ENCODE measurements at places on chromosomes 16 and 17.

GRCh38 chr16:53031323-53031942 is 21.3 kb downstream of the CHD9NB start:
- DNase-seq, result no peak

GRCh38 chr17:46013502-46014165 is 14.6 kb downstream of the STH start:
- peak; percentile 4 for DNase-seq

DNA sequence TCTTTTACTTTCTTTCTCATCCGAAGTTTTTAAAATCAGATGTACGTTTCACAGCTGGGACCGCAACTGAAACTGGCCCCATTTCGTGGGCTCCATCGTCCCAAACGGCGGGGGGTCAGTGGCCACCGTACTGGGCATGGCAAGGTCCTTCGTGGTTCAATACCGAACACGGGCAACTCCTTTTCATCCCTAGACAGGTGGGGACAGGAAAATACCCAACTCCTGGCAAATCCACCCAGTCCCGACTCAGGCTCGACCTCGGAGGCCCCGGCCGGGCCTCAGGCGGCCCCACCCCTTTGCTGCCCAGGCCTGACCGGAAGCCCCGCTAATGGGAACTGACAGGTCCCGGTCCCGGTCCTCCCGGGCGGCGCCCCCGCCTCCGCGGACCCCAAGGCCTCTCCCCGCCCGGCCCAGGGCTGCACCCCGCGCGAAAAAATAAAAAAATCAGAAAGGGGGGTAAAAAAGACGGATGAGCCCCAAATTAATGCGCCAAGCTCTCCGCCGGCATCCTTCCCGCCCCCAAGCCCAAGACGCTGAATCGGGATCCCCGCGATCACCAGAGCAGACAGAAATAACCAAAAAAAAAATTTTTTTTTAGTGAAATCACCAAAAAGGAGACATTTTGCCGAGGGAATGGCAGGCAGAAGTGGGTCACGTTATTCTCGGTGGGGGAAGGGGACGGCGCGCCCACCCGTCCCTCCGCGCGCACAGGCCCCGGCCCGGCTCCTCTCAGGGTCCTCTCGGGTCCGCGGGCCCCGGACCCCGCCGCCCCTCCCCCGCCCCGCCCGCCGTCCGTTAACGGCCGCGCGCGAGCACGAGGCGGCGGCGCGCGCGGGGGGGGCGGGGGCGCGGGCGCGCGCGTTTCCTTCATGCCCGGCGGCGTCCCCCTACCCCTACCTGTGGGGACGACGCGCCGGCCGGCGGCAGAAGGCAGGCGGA is 562 bp downstream of the ZC3H7A start:
- peak; percentile 53 for DNase-seq

DNA sequence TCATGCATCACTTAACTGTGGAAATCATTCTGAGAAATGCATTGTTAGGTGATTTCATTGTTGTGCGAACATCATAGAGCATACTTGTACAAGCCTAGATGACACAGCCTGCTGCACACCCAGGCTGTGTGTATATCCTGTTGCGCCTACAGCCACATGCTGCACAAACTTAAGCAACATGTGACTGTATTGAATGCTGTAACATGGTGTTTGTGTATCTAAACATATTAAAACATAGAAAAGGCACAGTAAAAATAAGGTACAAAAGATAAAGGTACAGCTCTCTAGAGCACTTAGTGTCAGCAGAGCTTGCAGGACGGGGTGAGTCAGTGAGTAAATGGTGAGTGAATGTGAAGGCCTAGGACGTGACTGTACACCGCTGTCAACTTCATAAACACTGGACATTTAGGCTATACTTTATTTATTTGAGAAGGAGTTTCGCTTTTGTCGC is 11.9 kb downstream of the FOXK2 start:
- no peak for DNase-seq

DNA sequence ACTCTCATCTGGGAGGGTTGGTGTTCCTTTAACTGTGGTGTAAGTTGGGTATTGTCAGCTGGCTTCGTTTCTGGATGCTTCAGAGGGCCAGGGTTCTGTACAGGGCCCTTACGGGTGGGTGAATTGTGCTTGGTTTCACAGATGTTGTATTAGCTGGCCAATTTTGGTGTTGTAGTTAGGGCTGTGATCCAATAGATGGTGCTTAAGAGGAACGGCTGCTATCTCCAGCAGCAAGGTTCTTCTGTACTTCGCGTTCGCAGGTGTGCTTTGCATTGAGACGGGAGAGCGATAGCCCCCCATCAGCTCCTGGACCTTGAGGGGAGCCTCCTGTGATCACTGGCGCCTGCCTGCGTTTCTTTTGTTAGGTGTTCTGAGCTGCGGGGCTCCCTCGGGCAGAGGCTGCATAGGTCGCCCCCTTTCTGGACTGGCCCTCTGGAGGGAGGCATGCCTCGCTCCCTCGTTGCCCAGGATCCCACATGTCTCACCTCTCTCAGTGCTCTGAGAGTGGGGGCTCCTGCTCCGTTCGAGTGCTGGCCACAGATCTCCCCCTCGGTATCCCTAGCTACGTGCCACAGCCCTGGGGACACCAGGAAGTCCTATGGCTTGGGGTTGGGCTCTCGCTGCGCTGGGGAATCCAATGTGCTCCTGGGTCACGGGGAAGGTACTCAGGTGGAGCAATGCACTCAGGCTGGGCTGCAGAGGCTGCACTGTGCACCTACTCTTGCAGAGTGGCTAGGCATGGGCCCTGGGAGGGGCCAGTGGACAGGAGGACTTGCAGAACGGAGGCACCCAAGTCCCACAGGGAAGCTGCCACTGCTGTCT is 837 bp upstream of the PRDM7 start:
- DNase-seq, result peak; percentile 20
